ENCODE measurements at places on chromosomes 6 and 20.

DNA sequence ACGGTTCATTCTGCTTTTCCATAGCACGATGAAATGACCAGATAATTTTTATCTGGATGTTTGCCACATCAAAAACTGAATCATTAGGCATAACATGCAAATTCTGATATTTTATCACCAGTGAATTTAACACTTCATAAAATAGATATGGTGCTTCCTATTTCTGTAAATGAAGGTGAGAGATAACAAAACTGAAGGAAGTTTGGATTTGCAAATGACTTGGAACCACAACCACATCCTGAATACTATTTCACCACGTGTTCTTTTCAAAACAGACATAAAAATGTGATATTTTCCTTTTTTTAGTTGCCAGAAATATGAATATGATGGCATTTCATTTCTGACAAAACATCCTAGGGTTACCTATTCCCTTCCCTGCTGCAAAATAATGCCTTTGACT is 146.1 kb downstream of the EDN1 start:
- DNase-seq: no peak

DNA sequence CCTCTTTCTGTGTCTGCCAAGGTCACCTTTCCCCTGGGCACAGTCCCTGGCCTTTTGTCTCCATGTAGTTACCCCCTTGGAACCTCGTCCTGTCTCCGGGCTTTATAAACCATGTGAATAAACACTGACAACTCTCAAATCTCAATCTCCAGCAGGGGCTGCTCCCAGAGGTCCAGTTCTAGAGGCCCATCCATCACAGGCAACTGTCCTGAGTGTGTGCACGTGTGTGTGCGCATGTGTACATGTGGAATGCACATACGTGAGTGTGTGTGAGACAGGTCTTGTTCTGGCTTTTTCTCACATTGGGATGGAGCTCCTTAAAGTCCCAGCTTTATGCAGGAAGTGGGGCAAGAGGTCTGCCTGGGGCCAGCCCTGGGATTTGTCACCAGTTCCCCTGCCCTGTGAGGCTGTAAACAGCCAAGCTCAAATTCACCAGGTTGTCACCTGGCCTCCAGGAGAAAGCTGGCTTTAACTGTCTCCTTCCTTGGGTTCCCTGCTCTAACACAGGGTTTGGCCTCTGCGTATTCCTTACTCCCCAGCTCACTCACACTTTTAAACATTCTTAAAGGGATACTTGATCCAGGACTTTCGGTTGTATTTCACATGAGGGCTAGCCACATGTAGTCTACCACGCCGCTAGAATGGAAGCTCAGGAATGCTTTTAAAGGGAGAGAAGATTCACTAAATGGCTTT is 42.7 kb downstream of the RAMACL start:
- no peak for DNase-seq

GRCh38 chr6:10559522-10560152 is 38.5 kb downstream of the GCNT2 start:
- no peak for DNase-seq

GRCh38 chr6:123888771-123889513 is 85.3 kb downstream of the NKAIN2 start:
- DNase-seq: no peak

DNA sequence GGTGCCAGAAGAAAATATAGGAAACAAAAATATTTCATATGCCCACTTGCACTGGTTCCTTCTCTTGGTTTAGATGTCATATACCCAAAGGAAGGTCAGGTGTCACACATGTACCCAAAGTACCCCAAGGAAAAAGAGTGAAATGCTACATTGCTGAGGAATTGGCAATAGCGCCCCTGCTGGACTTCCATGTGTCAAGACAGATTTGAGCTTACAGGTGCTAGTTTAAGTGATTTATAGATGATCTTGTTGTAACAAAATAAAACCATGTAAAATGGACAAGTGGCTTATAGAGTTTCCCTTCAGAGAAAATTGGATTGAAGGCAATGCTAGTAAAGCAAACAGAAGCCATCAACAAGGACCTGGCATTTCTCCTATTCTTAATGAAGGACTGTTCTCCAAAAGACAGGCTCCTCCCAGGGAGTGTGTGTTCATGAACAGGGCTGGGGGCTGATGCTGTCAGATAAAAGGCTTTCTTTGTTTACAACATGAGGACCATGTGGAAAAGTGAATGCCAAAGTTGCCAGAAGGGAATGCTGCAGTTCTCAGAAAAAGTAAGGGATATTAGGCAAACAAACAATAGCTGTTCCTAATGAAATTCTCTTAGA is 64.3 kb upstream of the PAK5 start:
- no peak for DNase-seq

- DNase-seq: no peak
Observed at GRCh38 chr20:31857861-31858759, 12.2 kb downstream of the DUSP15 start.

DNA sequence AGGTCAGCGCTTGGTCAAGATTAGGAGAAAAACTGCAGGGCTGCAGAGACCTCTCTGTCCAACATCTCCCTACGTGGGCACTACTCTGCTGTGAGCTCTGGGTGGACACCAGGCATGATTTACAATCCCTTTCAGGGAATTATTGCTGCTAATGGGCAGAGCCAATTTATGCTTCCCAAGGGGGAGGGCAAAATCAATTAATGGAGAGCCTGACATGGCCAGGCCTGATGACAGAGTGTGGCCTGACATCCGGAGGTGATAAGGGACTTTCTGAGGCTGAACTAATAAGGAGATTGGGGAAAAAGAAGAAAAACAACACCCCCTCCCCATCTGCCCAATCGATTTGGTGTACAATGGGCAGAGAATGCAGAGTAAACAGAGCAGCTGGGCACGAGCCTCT is 5.0 kb upstream of the KCNK16 start:
- DNase-seq: no peak

GRCh38 chr6:166752928-166753721 is 126.1 kb upstream of the RPS6KA2 start:
- no peak for DNase-seq
